Esophagus muscularis mucosa (tissue), 4 donors: ENCODE measurements at places on chromosomes 12 and 14. TPM values are rescaled to one million over a fixed set of nuclear protein-coding genes. Genes with fewer than 3 reads are reported as not detected.

DNA sequence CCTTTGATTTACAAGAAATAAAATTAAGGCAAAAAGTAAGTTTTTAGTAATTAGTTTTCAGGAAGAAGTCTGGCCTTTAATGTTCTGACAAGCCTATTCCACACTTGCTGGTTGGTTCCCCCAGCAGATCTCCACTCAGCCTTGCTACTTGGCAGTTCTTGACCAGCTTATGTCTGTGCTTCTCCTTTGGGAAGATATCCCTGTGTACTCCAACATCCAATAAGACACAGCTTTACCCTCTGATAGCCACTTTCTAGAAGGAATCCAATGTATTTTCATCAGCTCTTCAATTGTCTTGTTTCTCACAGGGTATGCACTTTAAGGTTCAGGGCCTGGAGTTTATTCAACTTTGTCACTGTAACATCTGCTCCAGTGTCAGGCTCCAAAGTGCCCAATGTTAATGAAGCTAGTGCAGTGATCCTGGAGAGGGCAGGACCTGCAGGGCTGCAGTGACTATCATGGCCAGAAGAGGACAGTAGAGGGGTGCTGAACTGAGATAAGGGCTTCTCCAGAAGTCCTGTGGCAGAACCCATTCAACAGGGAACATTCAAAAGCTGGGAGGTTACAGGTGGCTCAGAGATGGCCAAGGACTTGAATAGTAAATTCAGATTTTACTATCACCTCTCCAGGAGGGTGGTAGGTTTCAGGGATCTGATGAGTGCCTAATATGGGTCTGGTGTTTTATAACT, 22.9 kb downstream of the JKAMP start:
- H3K4me1 ChIP-seq: no peaks in the 10 kb centered on the region
- H3K27ac ChIP-seq: no peak overlapping the region
- no peaks in the 10 kb centered on the region for H3K36me3 ChIP-seq
- DNase-seq: no peak
- no peaks in the 10 kb centered on the region for H3K27me3 ChIP-seq

Gene NPFF
- total RNA-seq: not detected

DNA sequence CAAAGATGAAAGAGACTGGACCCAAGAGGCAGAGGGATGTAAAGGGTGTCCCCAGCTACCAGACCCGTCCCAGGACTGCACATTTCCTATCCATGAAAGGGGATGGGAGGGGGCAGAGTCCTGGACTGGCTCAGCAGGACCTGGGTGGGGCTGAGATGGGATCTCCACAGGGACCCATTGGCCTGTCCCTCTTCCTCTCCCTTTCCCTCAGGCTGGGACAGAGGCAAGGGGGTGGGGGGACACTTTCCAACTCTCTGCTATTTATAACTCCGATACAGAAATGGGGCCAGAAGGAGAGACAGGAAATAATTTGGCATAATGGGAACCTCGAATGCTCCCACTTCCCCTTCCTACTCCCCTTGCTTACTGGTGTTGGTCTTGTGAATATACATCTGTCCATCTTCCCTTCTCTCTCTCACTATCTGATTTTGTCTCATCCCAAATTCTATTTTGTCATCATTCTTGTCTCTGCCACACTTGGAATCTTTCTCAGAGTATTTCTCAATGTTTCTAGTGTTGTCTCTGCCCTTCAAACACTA, 1.1 kb upstream of the ITGA7 start:
- H3K4me3 ChIP-seq: peak overlapping the region; percentile 74
- peak overlapping the region; percentile 99 for H3K27ac ChIP-seq
- DNase-seq: no peak
- H3K36me3 ChIP-seq: no peaks in the 10 kb centered on the region
- H3K27me3 ChIP-seq: no peaks in the 10 kb centered on the region
- peaks cover 90% of the 10 kb centered on the region for H3K4me1 ChIP-seq

GRCh38 chr12:13959131-13959723, 22.2 kb downstream of the GRIN2B start:
- no peak overlapping the region for H3K27ac ChIP-seq
- H3K4me3 ChIP-seq: no peak overlapping the region
- H3K27me3 ChIP-seq: no peaks in the 10 kb centered on the region
- no peaks in the 10 kb centered on the region for H3K36me3 ChIP-seq
- no peaks in the 10 kb centered on the region for H3K4me1 ChIP-seq

Gene GARIN6
- total RNA-seq: not detected

GRCh38 chr14:75132382-75133086, 5.7 kb upstream of the NEK9 start:
- DNase-seq: no peak
- no peak overlapping the region for H3K4me3 ChIP-seq
- H3K27ac ChIP-seq: peak overlapping the region; percentile 13
- H3K36me3 ChIP-seq: peaks cover 38% of the 10 kb centered on the region

DNA sequence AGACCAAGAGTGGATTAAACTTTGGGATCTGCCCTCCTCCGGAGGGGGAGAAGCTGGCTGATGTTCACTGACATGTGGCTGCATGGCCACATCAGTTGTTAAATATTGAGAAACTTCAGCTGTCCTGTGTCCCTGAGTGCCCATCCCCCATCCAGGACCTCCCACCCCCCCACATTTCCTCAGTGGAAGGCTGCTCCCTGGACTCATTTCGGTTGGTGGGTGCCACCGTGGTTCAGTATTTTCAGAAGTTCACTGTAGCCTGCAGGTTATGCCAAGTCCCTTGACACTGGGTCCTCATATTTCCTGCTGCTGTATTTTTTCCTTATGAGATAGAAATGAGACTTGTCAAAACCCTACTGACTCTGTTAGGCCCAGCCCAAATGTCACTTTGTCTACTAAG, 302.4 kb downstream of the CACNA1C start:
- no peak for DNase-seq
- no peak overlapping the region for H3K4me3 ChIP-seq
- no peaks in the 10 kb centered on the region for H3K36me3 ChIP-seq
- no peak overlapping the region for H3K27ac ChIP-seq
- H3K27me3 ChIP-seq: no peaks in the 10 kb centered on the region
- H3K4me1 ChIP-seq: peaks cover 58% of the 10 kb centered on the region

Gene CCDC38
- total RNA-seq: 0.17 TPM

Gene EMP1
- 42.8 TPM for total RNA-seq

Gene AQP2
- not detected for total RNA-seq

DNA sequence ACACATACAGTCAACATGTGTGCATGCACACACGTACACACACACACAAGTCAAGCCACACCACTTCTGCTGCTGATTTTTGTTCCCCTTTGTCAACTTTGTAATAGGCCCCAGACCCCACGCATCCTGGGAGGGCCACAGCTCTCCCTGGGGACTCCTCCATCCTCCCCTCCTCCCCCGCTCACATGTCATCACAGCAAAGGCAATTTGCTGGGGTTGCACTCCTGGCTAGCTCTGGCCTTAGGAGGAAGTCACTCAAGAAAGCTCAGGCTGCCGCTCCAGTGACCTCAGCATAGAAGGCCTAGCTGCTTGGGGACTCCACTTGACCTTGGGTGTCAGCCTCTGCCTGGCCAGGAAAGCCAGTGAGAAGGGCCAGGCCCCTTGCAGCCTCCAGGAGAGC, 27.2 kb downstream of the NGB start:
- H3K4me3 ChIP-seq: no peak overlapping the region
- H3K27me3 ChIP-seq: no peaks in the 10 kb centered on the region
- no peaks in the 10 kb centered on the region for H3K36me3 ChIP-seq
- H3K4me1 ChIP-seq: no peaks in the 10 kb centered on the region
- no peak for DNase-seq

DNA sequence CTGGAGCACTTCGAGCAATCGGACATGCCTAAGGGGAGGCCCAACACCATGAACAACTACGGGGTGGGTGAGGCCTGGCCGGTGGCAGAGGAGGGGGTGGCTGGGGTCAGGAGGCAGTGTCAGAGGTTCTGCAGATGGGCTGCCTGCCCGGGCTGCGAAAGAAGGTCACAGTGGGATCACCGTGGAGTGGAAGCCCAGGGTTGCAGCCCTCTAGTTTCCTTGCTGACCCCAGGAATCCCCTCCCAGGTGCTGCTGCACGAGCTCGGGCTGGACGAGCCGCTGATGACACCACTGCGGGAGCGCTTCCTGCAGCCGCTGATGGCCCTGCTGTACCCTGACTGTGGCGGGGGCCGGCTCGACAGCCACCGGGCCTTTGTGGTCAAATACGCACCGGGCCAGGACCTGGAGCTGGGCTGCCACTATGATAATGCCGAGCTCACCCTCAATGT, 1.9 kb upstream of the ARL6IP4 start:
- peaks cover 84% of the 10 kb centered on the region for H3K4me1 ChIP-seq
- H3K27me3 ChIP-seq: no peaks in the 10 kb centered on the region
- H3K36me3 ChIP-seq: peaks cover 41% of the 10 kb centered on the region
- no peak for DNase-seq

GRCh38 chr12:116186482-116187150, 90.9 kb downstream of the MED13L start:
- H3K27me3 ChIP-seq: no peaks in the 10 kb centered on the region
- H3K36me3 ChIP-seq: no peaks in the 10 kb centered on the region
- DNase-seq: no peak
- no peak overlapping the region for H3K27ac ChIP-seq

DNA sequence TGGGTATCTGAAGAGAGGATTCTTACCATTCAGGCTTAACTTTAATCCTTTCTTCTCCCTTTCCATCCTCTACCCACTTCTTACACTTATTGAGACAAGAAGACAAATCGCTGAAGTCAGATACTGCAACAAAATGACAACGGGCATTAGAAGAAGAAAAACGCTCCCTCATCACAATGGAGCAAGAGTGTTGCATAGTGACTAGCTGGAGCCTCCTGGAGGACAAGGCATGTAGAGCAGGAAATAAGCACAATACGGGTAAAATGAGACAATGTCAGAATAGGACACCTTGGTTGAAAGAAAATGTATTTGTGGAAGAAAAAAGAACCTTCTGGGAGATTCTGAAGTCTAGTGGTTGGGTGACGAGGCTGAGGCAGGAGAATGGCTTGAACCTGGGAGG, 501.0 kb downstream of the RERGL start:
- H3K36me3 ChIP-seq: no peaks in the 10 kb centered on the region
- no peak overlapping the region for H3K4me3 ChIP-seq
- no peak overlapping the region for H3K27ac ChIP-seq
- no peak for DNase-seq
- H3K27me3 ChIP-seq: no peaks in the 10 kb centered on the region
- H3K4me1 ChIP-seq: no peaks in the 10 kb centered on the region

DNA sequence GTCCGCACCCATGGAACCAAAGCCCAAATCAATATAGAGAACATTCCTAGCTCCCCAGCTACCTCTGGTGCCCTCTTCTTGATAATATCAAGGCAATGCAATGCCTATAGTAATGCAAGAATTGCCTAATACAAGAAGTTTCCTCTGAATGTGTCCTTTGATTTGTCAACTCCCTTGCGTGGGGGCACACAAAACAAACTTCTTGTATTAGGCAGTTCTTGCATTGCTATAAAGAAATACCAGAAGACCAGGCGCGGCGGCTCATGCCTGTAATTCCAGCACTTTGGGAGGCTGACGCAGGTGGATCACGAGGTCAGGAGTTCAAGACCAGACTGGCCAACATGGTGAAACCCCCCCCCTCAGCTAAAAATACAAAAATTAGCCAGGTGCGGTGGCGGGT, 10.4 kb upstream of the ITPK1 start:
- no peak overlapping the region for H3K27ac ChIP-seq
- H3K4me1 ChIP-seq: no peaks in the 10 kb centered on the region
- no peak for DNase-seq

Gene CD9
- total RNA-seq: 416 TPM

DNA sequence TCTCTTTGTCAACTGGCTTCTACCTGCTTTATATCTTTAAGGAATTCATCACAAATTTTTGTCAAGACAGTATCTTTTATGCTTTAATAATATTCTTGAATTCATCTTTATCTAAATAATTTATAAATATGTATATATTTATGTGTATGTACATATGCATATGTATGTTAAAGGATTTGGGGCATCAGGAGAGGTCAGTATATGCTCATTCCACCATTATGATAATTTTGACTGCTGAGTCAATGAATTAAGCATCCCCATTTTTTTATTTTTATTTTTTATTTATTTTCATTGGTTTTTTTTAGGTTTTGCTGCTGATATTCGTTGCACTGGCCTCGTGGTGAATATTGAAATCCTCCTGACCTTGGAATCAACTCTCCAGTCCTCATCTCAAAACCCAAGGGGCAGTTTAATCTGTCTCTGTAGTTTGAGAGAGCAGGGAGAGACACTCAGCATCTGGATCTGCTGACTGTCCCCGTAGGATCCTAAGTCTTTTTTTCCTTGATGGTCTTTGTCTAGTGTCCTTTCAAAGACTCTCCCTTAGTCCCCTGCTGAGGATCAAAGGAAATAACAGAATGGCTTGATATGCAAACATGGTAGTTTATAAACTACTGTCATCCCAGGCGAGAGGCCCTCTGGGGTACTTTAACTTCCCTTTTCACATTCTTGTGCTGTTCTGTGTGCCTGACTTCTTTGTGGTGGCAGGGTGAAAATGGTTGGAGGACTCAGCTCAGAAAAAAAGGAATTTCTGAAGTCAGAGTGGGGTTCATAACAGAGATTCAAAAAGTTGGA, 218.7 kb downstream of the DIO2 start:
- no peaks in the 10 kb centered on the region for H3K27me3 ChIP-seq
- no peaks in the 10 kb centered on the region for H3K36me3 ChIP-seq
- no peak for DNase-seq
- no peaks in the 10 kb centered on the region for H3K4me1 ChIP-seq
- H3K27ac ChIP-seq: no peak overlapping the region

GRCh38 chr12:45553204-45553603, 176.3 kb upstream of the ARID2 start:
- no peak for DNase-seq
- H3K4me3 ChIP-seq: no peak overlapping the region
- H3K36me3 ChIP-seq: no peaks in the 10 kb centered on the region
- H3K4me1 ChIP-seq: no peaks in the 10 kb centered on the region
- H3K27me3 ChIP-seq: no peaks in the 10 kb centered on the region

Gene IRAK4
- 22.8 TPM for total RNA-seq

Gene DCTN2
- total RNA-seq: 206 TPM

GRCh38 chr12:58774731-58775130, 145.6 kb downstream of the LRIG3 start:
- DNase-seq: no peak
- no peaks in the 10 kb centered on the region for H3K36me3 ChIP-seq
- no peak overlapping the region for H3K27ac ChIP-seq
- H3K27me3 ChIP-seq: no peaks in the 10 kb centered on the region
- H3K4me3 ChIP-seq: no peak overlapping the region

- peaks cover 57% of the 10 kb centered on the region for H3K4me1 ChIP-seq
- peak overlapping the region; percentile 98 for H3K4me3 ChIP-seq
- H3K36me3 ChIP-seq: no peaks in the 10 kb centered on the region
Observed at GRCh38 chr12:65280306-65280705, 1.8 kb downstream of the MSRB3 start.

Gene HOXC9
- total RNA-seq: not detected

DNA sequence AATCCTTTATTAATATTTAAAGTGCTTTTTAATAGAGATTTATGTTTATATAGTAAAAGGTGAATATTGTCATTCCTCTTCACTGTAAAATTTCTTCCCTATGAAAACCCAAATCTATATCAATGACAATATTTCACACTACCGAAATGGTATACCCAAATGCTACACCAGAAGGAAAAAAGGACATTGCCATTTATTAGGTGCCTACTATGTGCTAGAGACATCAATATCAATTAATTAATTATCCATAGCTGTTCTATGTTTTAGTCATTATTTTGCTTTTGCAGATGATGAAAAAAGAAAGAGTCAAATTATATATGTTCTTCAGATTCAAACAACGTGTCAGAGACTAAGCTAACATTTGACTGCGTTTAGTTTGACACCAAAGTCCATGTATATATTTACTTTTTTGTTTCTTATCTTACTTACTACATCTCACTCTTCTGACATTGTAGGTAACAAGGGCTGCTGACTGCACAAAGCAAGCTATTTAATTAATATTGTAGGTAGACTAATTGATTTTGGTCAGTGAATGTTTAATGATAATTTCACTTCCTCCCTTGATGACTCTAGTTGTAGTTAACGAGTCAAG, 614.0 kb upstream of the FOXG1 start:
- no peaks in the 10 kb centered on the region for H3K4me1 ChIP-seq
- H3K36me3 ChIP-seq: no peaks in the 10 kb centered on the region
- no peaks in the 10 kb centered on the region for H3K27me3 ChIP-seq
- no peak overlapping the region for H3K4me3 ChIP-seq
- H3K27ac ChIP-seq: no peak overlapping the region
